SW480 (cell line): ENCODE measurements at places on chromosomes 2 and 18.

DNA sequence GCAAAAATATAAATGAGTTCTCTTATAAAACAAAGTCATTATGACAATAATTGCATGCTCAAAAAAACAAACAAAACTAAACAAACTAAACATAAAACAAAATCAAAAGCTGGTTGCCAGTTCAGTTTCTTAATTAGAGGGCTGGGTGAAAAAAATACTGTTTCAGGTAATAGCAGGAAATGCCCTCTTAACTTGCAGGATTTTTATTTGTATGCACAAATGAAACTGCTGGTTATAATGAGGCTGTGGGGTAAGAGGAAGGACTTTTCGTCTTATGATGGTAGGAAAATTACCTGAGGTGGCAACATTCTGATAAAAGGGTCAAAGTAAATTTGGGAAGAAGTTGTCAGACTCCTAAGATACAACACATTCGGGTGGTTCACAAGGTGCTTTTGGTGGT lies 21.5 kb upstream of the CDKL4 start:
- no peak for DNase-seq

DNA sequence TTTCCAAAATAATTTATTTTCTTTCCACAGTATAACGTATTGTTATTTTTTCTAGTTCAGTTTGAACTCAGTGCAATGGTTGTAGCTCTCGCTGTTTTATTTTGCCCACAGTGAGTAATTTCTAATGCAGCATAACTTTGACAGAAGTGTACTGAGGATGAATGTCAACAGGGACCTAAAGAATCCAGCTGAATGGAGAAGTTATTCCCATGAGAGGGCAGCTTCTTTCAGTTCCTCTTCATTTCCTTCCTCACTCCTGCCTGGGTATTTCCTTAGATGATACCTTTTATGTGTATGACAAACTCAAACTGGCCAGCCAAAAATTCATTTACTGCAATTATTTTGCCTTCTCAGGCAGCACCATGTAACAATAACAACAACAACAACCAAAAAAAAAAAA lies 1223.1 kb upstream of the ZEB2 start:
- DNase-seq, result no peak

GRCh38 chr2:211429256-211429920 lies 873.0 kb downstream of the CPS1 start:
- DNase-seq, result no peak

GRCh38 chr2:213722565-213722964 lies 438.3 kb downstream of the SPAG16 start:
- no peak for DNase-seq

GRCh38 chr2:97965116-97965515 lies 30.6 kb downstream of the TMEM131 start:
- no peak for DNase-seq

DNA sequence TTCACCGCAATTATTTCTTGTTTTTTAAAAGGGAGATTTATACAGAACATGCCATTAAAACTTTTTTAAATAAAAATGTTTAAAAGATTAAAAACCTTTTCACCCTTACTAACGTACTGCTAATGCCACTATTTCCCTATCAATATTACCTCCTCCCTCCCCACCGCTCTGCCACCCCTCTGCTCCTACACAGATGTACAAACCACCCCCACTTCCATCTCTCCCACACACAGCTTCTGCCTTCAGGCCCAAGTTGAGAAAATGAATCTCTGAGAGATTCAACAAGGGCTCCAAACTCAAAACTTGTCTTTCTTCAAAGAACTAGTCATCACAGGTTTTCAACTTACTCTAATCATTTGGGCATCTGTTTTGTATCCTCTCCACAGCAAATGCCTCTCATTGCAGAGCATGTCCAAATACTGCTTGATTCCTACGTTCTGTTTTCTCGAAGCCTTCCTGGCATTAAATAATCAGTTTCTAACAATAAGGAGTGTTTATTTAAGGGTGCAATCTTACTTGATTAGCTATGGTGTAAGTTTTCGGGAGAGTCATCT lies 32.1 kb downstream of the FARSB start:
- no peak for DNase-seq

DNA sequence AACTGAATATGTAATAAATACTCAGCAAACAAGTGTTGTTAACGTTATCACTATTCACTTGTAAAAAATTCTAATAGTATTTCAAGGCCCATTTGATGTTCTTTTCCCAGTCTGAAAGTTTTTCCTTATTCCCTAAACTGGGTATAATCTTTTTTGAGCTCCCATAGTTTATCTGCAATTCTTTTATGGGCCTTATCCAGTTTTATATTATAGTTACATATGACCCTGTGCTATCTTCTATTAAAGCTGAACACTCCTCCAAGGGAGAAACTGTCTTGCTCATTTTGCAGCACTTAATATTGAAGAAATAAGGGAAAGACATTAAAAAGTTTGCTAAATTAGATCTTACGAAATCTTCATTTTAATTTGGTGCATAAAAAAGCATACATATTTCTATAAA lies 13.9 kb downstream of the PELI1 start:
- DNase-seq, result no peak

DNA sequence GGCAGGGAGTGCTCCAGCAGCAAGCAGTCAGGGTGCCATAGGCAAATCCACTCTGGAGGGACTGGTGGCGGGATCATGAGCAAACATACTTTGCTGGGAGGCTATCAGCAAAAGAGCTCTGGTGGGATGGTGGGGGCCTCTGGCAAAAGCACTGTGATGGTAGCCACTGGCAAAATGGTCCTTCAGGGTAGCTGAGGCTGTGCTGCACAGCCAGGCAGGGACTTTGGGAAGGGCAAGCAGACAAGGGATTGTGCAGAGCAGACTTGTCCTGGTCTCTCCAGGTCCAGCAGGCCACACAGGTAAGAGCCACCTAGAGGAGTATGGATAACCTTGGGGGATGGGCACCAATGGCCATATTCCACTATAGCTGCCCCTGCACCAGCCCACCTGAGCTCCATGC lies 129.4 kb upstream of the OTOS start:
- no peak for DNase-seq

DNA sequence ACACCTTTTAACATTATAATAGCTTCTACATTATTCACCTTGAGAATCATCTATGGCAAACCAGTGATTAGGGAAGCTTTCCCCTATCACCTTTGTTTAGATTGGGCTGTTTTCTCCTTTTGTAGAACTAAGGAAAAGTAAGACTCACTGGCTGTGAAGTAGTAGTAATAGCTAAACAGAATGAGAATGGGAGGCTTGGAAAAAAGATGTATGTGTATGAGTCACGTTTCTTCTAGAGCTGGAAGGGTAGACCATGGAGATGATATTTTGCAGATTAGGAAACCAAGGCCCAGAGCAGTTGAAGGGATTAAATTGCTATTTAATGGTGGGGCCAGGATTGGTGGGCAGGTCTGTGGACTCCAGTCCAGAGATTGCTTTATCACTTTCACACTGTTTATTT lies 214.5 kb downstream of the MCFD2 start:
- DNase-seq, result no peak

- no peak for DNase-seq
Observed at GRCh38 chr18:677951-678381, 20.5 kb downstream of the TYMS start.

- DNase-seq, result no peak
Observed at GRCh38 chr2:136394136-136395060, 276.4 kb upstream of the CXCR4 start.

DNA sequence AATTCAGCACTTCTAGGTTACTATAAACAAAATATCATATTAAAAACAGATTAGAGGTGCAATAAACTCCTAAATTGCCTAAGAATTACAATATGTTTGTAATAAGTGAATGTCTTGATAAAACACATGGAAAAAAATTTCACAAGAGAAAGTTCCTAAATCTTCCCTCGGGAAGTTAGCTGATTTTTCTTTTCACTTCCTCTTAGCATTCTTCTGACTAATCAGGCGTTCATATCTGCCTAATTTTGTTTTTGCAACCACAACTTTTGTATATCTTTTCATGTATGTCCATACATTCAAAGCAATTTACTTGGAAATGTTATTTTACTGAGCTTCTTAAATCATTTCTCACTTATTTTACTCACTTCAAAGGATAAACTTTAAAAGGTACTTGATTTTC lies 88.5 kb downstream of the RTTN start:
- DNase-seq, result no peak

- no peak for DNase-seq
Observed at GRCh38 chr2:109304242-109304641, 175.2 kb downstream of the SH3RF3 start.
